CD8-positive, alpha-beta T cell (primary cell): ENCODE measurements at places on chromosomes 2 and 18.

GRCh38 chr2:86453836-86454235 is 12.7 kb downstream of the KDM3A start:
- no peak for DNase-seq

GRCh38 chr18:5064841-5065370 is 132.2 kb downstream of the AKAIN1 start:
- DNase-seq, result no peak

- DNase-seq, result no peak
Observed at GRCh38 chr2:196511258-196512168, 128.0 kb upstream of the CCDC150 start.

DNA sequence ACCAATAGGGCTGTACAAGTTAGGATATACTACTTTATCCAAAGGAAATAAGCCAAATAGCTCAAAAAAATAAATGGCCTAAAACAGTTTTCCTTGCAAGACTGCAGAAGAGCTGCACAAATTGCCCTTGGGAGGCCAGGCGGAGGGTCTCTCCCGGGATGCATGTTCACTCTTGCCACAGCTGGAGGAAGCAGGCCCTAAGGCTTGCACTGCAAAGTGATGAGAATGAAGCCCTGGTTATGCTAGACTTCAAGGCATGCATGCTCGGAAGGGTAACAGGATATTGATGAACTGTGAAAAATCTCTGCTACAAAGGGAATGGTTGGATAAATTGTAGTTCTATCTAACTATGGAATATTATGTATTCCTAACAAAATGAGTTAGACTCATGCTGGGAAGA is 27.5 kb upstream of the LDLRAD4 start:
- DNase-seq, result no peak

- peak; percentile 61 for DNase-seq
Observed at GRCh38 chr2:68745006-68745405, 10.4 kb downstream of the ARHGAP25 start.

GRCh38 chr2:69466728-69467127 is 29.5 kb upstream of the NFU1 start:
- no peak for DNase-seq

DNA sequence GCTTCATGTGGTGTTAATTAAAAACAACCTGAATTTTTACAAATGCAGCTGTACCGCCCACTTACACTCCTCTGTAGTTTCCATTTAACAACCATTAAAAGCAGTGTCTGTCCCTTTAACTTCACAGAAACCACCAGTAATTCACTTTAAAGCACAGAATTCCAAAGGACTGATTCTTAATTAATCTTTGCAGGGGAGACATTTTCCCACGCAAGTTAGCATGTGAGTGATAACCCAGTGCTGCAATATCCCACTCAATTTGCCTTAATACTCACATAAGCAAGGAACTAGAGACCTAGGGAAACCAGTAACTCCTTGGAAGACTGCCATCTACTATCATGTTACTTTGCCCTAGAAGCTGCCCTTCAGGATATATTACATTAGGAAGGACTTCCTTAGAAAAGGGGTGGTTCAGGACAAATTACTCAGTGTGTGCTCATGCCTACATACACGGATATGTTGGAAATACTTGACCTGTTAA is 102.3 kb downstream of the OSR1 start:
- DNase-seq, result no peak

GRCh38 chr2:150174056-150174805 is 313.2 kb downstream of the RND3 start:
- no peak for DNase-seq

GRCh38 chr2:213213186-213213585 is 61.8 kb upstream of the IKZF2 start:
- no peak for DNase-seq

DNA sequence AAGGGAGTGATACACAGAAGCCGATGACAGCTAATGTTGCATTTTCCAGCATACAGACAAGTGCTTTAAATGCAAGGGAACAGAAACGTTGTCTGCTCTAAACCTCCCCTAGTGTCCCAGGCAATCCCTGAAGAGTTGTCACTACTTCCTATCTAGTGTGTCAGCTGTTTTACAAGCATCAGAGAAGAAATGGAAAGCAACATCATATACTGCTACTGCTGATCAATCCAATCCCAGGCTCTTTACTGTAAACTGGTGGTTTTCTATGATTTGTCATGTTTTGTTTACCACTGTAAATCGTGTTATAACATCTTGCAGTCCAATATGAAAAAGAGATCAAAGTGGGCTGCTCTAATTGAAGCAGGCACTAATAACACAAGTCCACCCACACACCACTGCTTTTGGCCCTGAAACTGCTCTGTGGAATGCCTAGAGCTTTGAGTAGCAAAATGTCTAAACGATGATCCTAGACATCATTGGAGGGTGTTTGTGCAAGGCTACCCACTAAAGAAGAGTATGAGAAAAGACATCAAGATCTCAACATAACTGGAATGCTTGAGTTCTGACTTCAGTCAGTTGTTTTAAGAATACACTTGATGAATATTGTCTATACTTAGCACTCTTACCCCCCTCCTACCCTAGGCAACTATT is 18.1 kb upstream of the ROCK1 start:
- no peak for DNase-seq

DNA sequence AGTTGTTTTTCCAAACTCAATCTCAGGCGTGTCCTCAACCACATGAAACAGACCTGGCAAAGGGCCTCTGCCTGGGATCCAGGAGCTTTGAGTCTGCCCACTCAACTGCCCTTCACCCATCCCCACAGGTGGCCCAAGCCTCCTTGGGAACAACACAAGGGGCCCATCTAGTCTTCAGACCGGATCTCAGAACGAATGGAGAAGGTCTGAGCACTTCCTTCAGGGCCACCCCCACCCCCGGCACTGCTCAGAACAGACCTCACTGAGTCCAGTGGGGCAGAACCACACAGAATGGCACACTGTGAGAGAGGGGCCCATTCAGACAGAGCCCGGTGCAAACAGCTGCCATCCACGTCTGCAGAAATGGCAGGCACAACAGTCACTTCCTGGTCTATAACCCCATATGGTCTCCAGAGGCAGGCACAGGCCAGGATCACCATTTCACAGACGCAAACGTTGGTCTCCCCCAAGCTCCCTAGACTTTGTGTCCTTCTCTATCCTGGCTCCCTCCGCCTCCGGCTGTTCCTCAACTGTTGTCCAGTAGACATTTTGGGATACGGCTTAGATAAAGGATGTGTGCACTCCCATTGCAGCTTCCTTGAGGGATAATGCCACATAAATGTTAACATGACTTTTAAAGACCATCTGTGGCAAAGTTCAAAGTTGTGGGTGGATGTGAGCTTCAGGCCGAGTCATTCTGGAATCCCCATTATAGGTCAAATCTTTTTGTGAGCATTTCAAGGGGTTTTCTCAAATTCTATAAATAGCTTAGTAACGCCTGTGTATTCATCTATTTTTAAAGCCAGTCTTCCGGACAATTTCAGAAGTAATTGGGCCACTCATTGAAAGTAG is 149.7 kb downstream of the SMAD7 start:
- DNase-seq, result no peak

- DNase-seq, result no peak
Observed at GRCh38 chr2:146457221-146457620, 1387.6 kb upstream of the ACVR2A start.

- DNase-seq, result no peak
Observed at GRCh38 chr2:112607680-112608438, 23.4 kb downstream of the CHCHD5 start.

DNA sequence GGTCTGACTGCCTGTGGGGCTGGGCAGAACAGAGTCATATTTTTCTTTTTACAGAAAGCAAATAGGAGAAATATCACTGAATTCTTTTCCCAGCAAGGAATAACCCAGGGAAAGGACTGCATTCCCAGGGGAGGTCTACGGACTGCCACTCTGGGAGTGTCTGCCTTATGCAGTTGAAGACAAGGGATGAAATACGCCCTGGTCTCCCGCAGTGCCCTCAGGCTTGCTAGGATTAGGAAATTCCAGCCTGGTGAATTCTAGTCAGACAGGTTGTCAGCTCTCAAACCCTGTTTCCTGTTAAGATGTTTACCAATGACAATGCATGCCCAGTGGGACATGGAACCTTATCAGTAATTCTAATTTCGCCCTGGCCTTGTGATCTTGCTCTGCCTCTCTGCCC is 30.3 kb upstream of the PDK1 start:
- DNase-seq, result no peak

DNA sequence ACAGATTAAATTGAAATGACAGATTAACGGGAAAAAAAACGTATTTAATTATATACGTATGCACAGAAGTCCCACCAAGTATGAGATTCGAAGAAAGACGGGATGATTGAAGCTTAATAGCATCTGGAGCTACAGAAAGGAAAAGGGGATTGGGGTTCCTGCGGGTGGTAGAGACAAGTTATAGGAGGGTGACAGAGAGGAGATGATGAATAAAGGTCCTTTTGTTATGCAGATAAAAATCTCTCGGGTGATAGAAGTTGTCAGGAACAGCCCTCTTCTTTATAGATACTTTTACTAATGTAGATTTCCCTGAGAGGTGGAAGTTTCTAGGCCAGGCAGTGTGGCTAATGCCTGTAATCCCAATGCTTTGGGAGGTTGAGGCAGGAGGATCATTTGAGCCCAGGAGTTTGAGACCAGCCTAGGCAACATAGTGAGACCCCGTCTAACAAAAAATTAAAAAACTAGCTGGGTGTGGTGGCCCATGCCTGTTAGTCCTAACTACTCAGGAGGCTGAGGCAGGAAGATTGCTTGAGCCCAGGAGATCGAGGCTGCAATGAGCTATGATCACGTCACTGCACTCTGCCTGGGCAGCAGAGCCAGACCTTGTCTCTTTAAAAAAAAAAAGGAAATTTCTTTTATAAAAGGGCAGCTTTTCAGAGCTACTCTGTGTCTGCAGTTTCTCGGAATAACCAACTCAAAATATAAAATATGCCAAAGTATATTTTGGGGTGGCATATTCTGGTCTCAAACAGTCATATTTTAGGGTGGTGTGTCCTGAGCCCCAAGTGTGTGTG is 113.0 kb downstream of the STPG4 start:
- DNase-seq, result no peak

DNA sequence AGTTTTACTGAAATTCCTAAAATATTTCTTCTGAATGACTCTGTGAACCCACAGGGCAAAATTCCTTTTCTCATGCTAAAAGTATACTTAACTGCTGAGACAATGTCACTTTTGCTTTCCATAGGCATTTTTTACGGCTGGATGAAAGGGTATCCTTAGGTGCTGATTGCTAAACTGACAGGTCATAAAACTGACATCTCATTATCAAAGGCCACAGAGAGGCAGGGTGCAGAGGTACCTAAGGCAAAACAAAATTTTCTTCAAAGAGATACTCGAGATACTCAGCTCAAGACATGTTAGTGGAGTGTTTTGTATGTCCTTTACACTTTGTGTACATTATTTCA is 62.0 kb upstream of the WDR75 start:
- DNase-seq, result no peak

GRCh38 chr2:113054066-113054465 is 1.4 kb upstream of the IL36B start:
- no peak for DNase-seq

DNA sequence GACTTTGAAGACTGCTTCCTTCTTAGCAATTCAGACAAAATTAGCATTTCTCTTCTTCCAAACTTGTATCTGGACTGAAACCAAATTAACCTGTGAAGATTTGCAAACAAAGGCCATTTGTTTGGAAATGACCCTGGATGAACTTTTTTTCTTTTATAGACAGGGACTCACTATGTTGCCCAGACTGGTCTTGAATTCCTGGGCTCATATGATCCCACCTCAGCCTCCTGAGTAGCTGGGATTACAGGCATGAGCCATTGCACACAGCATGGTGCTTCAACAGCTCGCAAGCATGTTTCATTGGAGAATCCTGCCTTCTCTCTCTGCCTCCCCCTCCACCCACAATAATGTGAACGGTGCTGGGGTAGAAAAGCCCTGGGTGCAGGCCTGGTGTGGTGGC is 170.2 kb downstream of the ARL4C start:
- no peak for DNase-seq

GRCh38 chr2:144324446-144325045 is 195.4 kb downstream of the ZEB2 start:
- DNase-seq, result no peak

DNA sequence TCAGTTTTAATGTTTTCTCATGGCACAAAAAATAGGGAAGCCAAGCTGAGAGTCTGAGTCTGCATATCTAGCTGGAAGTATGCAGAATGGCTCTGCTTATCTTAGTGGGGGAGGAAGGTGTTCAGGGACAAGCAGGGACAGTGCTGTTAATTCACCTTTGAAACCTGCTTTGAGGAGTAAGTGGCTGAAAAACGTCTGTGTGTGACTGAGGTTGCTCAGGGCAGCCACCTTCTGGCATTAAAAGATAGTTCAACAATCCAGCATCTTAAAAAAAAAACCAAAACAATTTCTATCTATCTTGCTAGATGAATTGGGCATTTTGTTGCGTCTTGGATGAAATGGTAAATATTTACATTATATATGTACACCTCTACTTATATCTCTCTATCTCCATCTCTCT is 2.0 kb upstream of the TRPM8 start:
- no peak for DNase-seq

DNA sequence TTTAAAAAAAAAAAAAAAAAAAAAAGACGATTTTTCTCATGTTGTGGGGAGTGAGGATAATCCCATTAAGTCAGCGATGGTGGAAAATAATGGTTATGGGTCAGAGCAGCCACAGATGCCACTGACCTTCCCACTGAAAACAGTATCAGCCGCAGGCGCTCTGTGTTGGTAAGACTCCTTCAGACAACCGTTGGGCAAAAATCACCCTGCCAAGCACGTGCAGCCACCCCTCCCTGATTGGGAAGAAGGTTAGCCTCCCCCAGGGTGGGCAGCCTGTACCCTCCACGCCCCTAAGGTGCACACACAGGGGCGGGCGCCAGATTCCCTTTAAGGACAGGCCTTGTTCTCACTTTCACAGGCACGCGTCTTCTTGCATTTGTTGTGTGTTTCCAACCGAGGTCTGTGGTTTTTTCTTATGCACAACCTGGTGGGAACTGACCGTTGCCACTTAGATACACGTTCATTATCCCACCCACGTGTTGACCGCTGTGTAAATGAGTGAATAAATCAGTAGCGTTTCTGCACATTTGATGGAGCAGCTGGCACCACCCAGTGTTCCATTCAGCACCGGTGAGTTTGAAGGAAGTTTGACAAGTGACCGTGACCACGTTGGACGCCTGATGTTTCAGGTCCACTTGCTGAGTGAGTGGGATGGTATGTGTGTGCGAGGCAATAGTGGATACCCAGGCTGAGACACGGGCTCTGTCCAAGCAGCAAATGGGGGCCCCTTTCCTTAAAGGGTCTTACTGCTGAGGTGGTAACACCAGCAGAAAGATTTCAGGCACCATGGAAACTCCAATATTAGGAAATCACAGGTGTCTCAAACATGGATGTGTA is 197.8 kb downstream of the GBX2 start:
- no peak for DNase-seq

DNA sequence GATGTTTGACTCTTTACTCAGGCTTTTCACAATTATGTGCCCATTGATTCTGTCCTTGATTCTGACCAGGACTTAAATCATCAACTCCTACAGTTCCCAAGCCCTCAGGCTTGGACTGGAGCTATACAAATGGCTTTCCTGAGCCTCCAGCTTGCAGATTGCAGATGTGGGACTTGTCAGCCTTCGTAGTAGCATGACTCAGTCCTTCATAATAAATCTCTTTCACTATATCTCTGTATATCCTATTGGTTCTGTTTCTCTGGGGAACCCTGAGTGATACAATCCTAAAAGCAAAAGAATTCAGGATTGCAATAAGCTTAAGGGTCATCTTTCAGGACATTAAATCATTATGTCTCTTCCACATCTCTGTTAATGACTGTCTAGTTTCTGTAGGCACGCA is 356.6 kb downstream of the RIT2 start:
- no peak for DNase-seq

GRCh38 chr18:61755555-61755954 is 137.3 kb downstream of the RNF152 start:
- DNase-seq, result no peak
